ENCODE measurements at places on chromosomes 1 and 21. TPM values are rescaled to one million over a fixed set of nuclear protein-coding genes. Genes with fewer than 3 reads are reported as not detected.
A peak's percentile ranks its signal among the peaks of the same experiment; 100 is the strongest.

- no peak overlapping the region for H3K4me3 ChIP-seq
- no peak for DNase-seq
- no peaks in the 10 kb centered on the region for H3K4me1 ChIP-seq
Measured at GRCh38 chr1:103477101-103477500, 48.4 kb upstream of the RNPC3 start.

- no peak for DNase-seq
- H3K27ac ChIP-seq = no peak overlapping the region
- H3K4me1 ChIP-seq = no peaks in the 10 kb centered on the region
Measured at GRCh38 chr1:38672692-38673091, 186.9 kb downstream of the RRAGC start.

DNA sequence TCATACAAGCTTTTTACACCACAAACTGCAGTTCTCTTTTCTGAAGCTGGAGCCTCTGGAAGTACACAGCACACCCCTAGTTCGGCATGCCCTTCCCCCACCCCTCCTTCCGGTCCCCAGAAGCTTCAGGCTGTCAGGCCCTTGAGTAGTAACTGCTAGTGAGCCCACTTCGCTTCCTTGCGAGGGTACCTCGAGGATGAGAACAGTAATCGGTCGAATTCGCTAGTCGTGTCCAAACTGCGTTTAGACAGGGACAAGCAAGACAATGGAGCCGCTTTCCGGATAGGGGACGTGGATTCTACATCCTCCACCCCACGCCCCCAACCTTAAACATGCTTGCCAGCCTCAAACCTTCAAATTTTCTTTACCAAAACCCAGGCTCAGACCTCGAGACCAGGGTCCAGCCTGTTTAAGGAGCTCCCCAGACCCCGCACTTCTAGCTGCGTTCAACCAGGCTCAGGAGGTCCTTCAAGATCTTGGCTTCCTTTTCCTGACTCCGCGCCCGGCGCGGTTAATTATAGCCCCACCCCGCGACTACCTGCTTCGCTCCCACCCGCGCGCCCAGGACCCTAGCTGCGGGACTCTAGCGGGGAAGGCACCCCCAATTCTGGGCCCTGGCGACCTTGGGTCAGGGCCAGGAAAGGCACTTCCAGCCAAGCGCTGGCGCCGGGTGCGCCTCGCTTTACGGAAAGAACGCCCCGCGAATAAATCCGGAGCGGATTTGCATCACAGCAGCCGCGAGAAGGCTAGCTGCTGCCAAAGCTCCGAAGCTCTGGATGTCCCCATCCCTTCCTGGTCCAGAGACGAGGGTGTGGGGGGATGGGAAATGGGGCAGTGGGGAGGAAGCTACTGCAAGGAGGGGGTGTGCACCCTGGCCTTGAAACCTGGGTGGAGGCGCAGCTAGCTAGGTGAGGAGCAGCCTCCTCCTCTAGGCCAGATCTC, 8.1 kb upstream of the TSPAN1 start:
- H3K4me1 ChIP-seq = peaks cover 10% of the 10 kb centered on the region
- H3K36me3 ChIP-seq = no peaks in the 10 kb centered on the region
- H3K27me3 ChIP-seq = peaks cover 39% of the 10 kb centered on the region
- H3K27ac ChIP-seq = no peak overlapping the region
- H3K4me3 ChIP-seq = peak overlapping the region; percentile 59

DNA sequence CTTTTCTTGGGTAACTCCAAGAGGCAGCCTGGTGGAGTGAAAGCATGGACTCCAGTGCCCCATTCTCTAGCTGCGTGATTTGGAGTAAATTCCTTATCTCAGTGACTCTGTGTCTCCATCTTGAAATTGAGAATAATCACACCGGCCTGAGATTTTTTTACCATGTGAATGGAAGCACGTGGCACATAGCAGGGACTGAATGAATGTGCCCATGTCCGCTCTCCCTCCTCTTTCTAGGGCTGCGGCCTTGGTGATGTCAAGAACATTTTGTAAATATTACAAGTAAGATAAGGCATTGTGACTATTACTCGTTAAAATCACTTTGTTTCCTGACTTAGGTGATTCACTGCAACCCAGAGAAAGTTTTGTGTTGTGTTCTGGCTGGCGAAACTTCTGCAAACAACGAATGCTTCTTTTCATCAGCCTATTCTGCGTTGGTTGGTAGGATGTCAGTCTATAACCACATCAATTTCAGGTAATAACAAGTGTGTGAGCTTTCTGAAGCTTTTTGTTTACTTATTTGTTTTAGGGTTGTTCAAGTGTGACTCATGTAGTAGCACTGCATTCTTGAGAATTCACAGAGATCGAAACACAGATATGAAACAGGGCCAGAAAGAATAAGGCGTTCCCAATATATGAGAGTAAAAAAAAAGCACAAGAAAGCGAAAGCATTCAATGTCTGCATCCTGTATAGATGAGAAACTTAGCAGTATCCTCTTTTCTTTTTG, 135.7 kb upstream of the SLC45A1 start:
- peak overlapping the region; percentile 88 for H3K27ac ChIP-seq
- peaks cover 18% of the 10 kb centered on the region for H3K36me3 ChIP-seq
- H3K27me3 ChIP-seq = no peaks in the 10 kb centered on the region
- no peak for DNase-seq
- peaks cover 15% of the 10 kb centered on the region for H3K4me1 ChIP-seq
- no peak overlapping the region for H3K4me3 ChIP-seq

DNA sequence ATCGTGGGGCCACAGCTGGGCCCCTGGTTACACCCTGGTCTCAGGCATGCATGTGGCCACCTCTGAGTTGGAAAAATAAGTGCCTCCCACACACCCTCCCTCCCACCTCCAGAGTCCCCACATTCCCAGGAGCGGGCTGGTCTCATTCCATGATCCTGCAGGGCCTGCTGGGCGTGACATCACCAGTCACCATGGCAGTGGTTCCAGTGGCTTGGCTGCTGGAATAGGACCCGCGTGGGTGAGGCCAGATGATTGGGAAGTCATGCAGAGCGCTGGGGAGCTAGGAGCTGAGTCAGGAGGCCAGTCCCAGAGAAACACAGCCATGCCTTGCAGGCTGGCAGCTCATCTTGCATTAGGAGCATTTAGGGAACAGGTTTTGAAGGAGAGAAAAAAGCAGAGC, 125.4 kb upstream of the TMEM51 start:
- DNase-seq = no peak
- peaks cover 3% of the 10 kb centered on the region for H3K36me3 ChIP-seq
- peaks cover 23% of the 10 kb centered on the region for H3K4me1 ChIP-seq
- H3K27me3 ChIP-seq = no peaks in the 10 kb centered on the region

DNA sequence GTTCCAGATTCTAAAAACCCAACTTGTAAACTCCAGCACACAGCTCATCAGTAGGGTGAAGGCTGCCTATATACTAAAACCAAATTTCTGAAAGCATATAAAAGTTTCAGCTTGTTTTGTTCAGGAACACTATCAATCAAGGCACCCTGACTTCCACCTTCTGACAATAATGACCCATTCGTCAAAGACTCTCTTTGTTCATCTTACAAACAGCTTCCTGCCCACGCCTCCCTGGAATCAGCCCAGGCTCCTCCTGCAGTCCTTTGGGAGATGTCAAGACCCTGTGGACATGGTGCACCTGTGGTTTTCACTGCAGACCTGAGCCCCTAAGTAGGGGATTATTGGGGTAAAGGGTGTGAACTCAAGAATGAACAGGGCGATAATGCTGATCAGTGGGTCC, 178.9 kb upstream of the CAMK1G start:
- H3K27ac ChIP-seq = no peak overlapping the region
- H3K36me3 ChIP-seq = no peaks in the 10 kb centered on the region
- peaks cover 23% of the 10 kb centered on the region for H3K4me1 ChIP-seq

GRCh38 chr1:202122639-202123335, at the start of gene GPR37L1:
Gene GPR37L1, plus strand, starts transcription at chr1:202122917. Its CDS starts 47 bp downstream, at chr1:202122964.
- no peak within 1 kb of the TSS for H3K4me3 ChIP-seq
- H3K27me3 ChIP-seq = peaks cover 2% of the 10 kb centered on the region
- H3K27ac ChIP-seq = peak within 1 kb of the TSS; percentile 11
- peaks cover 2% of the 10 kb centered on the region for H3K4me1 ChIP-seq

DNA sequence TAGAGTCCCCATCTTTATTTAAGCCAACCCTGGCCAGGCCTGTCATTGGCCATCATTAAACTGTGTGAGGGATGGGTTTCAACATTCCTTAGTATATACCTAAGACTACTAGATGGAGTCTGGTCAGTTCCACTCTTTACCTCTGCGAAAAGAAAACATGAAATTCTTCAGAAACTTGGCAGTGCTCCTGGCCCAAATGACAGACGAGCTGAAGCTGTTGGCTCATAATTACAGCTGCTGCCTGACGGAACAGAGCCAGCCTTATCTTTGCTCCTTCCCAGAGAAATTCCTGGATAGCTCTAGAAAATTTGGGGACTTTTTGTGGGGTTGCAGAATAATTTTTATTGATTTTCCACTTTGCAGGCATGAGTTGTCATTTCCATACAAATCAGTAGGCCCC, 30.4 kb downstream of the NPHS2 start:
- H3K27me3 ChIP-seq = no peaks in the 10 kb centered on the region
- H3K36me3 ChIP-seq = no peaks in the 10 kb centered on the region
- no peak overlapping the region for H3K4me3 ChIP-seq
- DNase-seq = no peak

GRCh38 chr1:234545517-234546386, 64.2 kb downstream of the IRF2BP2 start:
- no peaks in the 10 kb centered on the region for H3K36me3 ChIP-seq
- H3K27me3 ChIP-seq = peaks cover 2% of the 10 kb centered on the region
- DNase-seq = peak; percentile 34
- H3K4me3 ChIP-seq = no peak overlapping the region
- peaks cover 62% of the 10 kb centered on the region for H3K4me1 ChIP-seq

DNA sequence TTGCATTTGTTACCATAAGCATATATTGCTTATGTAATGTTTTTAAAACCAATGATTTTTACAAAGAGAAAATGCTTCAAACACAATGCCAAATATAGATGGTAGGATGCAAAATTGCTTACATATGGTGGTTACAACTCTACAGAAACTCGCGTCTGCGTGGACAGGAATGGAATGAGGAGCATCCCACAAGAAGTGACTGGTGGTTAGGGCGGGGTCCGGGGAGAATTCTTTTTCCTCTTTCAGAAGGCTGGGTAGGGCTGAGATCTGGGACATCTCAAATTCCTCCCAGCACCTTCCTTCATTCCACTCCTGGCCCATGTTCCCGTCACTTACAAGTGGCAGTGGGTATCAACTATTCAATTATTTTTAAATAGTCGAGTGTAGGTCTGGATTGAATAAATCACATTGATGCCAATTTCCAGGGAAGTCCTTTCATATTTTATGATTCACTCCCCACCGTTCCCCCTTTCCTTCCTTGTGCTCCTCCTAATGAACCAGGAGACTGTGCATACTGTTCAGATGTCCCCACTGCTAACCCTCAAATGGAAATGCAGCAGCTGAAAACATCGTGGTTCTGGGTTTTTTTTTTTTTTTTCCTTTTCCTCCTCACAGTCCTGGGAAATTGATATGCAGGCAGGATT, 174.5 kb upstream of the POU3F1 start:
- H3K27me3 ChIP-seq = peaks cover 65% of the 10 kb centered on the region
- H3K36me3 ChIP-seq = no peaks in the 10 kb centered on the region
- H3K27ac ChIP-seq = no peak overlapping the region
- H3K4me3 ChIP-seq = no peak overlapping the region

DNA sequence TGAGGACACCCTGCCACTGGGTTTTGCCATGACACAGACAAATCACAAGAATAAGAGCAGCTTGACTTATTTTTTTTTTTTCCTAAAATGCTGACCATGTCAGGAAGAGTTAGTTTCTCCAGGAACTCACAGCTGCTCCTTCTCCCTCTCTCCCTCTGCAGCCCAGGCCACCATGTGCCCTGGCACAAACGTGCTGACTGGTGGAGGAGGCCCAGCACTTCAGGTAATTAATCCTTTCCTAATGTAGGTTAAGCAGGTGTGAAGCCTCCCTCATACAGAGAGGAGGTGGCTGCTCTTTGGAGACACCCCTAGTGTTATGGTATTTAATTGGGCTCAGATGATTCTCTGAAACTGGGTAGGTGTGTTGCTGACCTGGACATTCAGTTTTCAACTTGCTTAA, 129.8 kb upstream of the USH2A start:
- no peak overlapping the region for H3K4me3 ChIP-seq
- H3K4me1 ChIP-seq = peaks cover 50% of the 10 kb centered on the region
- no peaks in the 10 kb centered on the region for H3K36me3 ChIP-seq
- H3K27ac ChIP-seq = no peak overlapping the region

IRF2BP2 gene
- 134 TPM for total RNA-seq
